ENCODE measurements at places on chromosomes 11 and 22. TPM values are rescaled to one million over a fixed set of nuclear protein-coding genes. Genes with fewer than 3 reads are reported as not detected.

TRIM49 gene
- total RNA-seq: not detected

FXYD6 gene
- not detected for total RNA-seq

INSC gene
- total RNA-seq: not detected

ZDHHC24 gene
- 18.3 TPM for total RNA-seq

SERHL2 gene
- 8.6 TPM for total RNA-seq

MPEG1 gene
- total RNA-seq: not detected

TSGA10IP gene
- not detected for total RNA-seq

LRRC75B gene
- 1.5 TPM for total RNA-seq

C11orf52 gene
- total RNA-seq: not detected
